ENCODE measurements at places on chromosomes 2 and 18.

DNA sequence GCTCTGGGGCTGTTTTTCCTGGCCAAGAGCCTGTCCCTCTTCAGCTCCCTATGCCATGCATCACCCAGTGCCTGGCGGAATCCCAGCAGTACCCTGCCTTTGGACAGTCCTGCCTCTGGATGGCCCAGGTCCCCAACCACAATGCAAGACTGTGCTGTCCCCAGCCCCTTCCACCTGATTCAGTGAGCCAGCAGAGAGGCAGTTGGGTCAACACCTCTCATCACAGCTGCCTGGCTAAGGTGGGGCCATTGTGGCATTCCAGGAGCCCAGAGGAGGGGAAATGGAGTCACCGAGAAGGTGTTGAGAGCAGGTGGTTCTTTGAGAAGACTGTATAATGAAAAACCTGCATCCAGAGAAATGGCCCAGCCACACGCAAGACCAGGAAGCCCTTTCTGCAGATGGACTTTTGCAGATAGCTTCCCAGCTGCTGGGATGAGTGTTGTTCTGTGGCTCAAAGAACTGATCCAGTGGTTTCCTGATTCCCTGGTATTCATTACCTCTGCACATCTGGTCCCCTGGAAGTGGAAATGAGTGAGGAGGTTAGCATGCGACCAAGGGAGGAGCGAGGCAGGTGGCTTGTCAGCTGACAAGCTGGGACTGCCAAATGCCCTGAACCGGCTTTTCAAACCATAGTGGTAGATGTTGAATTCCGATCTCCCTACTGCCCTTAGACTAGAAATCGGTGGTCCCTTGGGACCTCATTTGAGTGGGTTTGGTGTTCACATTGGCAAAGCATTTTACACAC lies 1.7 kb upstream of the ASPRV1 start:
- DNase-seq: no peak

DNA sequence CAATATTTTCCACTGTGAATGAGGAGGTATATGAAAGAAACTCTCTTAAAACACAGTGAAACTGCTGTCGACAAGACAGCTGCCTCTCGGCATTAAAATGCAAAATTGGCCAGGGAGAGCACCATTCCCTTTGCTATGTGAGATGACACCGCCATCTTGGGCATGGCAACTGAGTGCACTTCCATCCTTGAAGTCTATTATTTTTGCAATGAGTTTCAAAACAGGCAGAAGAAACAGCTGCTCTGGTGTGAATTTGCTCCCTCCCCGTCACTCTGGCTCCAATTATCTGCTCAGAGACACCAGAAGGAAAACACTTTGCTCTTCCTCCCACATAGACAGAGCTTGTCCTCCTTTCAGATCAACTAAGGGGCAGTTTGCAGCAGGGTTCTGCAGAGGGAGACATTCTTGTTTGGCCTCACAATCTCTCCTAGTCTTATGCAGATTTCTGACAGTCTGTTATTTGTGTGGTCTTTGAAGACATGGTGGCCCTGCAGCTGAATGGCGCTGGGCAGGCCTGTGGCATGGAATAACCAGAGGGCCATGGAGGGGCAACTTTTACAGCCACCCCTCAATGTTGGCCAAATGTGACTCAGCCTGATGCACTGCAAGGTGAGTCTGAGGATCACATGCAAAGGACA lies 48.6 kb upstream of the SEC11C start:
- no peak for DNase-seq

DNA sequence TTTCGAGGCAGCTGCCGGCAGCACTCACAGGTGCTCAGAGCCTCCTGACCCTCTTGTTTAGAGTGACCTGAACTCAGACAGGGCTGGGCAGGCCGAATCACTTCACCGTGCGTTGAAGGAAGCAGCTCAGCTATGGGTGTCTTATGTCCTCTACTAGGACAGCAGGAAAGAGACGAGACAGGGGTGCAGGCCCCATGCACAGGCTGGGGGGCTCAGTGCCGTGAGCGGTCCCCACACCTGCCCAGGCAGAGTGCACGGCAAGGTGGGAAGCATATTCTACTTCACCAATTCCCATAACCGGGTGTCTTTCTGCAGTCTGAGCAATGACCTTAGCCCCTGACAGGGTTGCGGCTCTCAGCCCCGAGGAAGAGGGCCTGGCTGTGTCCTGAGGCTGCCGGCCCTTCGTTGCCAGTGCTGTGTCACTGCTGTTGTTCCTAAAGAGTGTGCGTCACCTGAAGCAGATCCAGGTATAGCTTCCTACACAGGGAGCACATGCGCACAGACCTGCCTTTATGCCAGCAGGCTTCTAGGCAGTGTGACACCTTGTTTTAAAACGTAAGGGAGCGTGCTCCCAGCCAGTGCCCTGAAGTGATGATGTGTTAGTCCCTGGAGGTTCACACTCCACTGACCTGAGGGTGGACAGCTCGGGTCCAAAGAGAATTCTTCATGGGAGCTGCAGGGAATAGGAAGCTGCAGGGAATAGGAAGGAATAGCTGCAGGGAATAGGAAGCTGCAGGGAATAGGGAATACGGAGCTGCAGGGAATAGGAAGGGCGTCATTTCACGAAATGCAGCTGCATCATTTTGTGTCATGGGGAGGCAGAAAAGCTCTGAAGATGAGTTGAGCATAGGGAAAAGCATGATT lies 207.9 kb upstream of the SALL3 start:
- DNase-seq: no peak

DNA sequence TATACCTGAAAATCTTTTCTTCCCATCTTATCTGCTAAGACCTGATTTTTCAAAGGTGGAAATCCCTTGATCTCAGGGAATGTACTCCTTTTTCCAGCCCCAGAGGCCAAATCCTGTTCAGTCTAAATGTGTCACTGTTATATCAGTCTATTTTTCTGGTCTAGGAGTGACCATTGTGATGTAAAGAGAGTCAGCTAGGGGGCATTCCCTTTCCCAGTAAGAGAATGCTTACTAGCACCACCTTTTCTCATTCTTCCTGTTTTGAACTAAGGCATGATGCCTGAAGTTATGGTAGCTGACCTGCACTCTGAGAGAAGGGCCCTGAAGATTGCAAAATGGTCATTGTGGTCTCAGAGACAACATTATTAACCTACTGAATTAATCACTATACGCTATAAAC lies 124.1 kb upstream of the XIRP2 start:
- no peak for DNase-seq

DNA sequence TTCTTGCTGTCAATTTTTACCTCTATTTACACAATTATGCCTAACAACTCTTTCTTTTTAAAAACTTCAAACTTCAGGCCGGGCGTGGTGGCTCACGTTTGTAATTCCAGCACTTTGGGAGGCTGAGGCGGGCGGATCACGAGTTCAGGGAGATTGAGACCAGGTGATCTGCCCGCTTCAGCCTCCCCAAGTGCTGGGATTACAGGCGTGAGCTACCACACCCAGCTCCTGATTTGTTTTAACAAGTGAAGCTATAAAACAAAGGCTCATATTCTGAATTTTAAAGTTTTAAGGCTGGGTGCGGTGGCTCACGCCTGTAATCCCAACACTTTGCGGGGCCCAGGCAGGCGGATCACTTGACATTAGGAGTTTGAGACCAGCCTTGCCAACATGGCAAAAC lies 15.5 kb downstream of the PTPN2 start:
- DNase-seq: no peak

All from stimulated activated CD4-positive, alpha-beta T cell treated with anti-CD3 and anti-CD28 coated beads, TNF-alpha, amount 100 ng/mL, for 4 hours (primary cell).